C1 segment of cervical spinal cord (tissue), 14 donors: ENCODE measurements at places on chromosomes 3 and 15.

DNA sequence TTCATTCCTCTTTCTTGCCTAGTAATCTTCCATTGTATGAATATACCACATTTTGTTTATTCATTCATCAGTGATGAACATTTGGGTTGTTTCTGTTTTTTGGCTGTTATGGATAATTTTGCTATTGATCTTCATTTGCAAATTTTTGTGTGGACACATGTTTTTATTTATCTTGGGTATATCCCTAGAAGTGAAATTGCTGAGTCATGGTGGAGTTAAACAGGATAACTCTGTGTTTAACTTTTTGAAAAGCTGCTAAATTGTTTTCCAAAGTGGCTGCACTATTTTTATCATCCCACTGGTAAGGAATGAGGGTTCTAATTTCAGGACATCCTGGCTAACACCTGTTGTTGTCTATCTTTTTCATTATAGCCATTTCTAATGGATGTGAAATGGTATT is 74.6 kb upstream of the ARL6 start:
- DNase-seq = no peak

- DNase-seq = no peak
These were observed 159.5 kb downstream of the CD47 start for GRCh38 chr3:107931326-107931725.

DNA sequence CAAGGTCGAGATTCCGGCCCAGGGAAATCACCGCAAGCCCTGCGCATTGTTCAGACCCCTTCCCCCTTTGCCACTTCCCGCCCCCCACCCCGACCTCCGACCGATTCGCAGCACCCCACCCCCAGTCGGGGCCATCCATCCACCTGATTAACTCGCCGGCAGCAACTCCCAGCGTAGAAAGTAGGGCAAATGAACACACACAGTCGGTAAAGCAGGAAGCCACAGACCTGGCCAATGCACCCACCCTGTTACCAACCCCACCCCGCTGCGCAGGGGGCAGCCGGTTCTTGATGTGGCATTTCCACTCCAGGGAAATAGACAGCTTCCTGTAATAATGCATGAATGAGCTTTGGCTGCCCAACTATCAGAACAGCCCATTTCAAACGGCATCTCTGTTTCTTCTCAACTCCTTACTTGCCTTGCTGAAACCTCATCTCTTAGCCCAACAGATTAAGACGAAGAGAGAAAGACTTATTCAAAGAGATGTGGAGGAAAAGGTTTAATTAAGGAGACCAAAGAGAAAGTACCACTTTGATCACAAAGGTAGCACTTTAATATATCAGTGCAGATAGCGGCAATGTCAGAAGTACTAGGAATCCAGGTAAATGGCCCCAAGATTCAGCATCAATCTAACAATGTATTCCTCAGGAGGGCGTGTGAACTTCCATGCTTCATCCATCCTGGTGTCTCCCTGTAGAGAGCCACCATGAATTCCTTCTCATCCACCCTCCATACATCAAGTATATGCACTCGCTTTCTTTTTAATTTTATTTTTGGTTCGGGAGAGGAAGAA is 1.9 kb downstream of the TNIK start:
- DNase-seq = no peak

GRCh38 chr3:108388136-108389132 is 92.1 kb downstream of the HHLA2 start:
- no peak for DNase-seq

DNA sequence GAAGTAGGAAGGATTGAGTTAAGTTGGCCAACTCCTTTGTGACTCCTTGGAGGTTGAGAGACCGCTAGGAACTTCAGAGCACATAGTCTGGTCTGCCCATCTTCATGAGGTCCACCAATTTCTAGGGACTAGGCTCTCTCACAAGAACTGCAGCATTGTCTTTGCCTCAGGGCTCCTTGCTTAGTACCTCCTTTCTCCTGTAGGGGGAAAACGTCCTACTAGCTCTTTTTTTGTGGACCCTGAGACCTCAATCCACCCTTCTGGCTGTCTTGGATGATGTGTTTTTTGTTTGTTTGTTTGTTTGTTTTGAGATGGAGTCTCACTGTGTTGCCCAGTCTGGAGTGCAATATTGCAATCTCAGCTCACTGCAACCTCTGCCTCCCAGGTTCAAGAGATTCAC is 21.6 kb downstream of the REC114 start:
- no peak for DNase-seq

GRCh38 chr15:48604567-48604966 is 40.9 kb downstream of the FBN1 start:
- no peak for DNase-seq

DNA sequence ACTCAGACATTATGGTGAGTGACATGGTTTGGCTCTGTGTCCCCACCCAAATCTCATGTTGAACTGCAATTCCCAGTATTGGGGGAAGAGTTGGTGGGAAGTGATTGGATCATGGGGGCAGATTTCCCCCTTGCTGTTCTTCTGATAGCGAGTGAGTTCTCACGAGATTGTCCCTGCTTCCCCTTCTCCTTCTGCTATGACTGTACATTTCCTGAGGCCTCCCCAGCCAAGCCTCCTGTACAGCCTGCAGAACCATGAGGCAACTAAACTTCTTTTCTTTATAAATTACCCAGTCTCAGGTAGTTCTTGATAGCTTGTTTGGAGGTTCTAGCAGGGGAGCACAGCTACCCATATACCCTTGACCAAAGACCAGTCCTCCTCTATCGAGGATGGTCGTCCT is 45.9 kb downstream of the ADAM10 start:
- DNase-seq = no peak

DNA sequence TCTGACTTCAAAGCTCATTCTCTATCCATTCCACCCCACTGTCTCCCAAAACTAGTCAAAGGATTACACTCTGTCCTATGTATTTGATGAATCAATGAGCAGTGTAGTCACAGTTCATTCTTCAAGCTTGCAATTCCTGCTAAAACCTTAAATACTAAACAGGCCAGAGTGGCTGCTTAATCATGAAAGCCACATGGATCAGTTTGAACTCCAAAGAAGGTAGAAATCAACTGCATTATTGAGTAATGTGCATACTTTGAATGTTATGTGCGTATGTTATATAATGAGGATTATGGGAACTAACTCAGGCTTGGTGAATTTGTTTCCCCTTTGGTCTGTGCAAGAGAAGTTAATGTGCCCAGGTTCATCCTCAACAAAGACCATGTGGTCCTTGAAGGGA is 45.4 kb downstream of the PRICKLE2 start:
- DNase-seq = no peak

DNA sequence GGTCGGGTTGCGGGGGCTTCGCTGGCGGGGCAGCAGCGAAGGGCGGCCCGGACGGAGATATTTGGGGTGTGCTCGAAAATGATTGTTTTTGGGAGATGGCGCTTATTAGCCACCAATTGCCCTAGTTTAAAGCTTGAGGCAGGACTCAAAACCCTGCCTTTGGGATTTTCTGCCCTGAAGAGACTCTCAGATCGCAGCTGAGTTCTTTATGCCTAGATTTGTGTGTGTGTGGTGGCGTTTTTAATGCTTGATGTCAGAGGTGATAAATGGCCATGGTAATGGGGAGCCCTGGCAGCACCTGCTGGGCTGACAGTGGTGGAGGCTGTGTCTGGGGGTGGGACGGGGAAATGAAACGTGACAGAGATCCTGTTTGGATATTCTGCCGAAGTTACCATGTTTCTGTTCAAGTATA is 604 bp downstream of the KCTD6 start:
- no peak for DNase-seq

GRCh38 chr3:14867936-14868570 is 49.3 kb downstream of the FGD5 start:
- DNase-seq = no peak

DNA sequence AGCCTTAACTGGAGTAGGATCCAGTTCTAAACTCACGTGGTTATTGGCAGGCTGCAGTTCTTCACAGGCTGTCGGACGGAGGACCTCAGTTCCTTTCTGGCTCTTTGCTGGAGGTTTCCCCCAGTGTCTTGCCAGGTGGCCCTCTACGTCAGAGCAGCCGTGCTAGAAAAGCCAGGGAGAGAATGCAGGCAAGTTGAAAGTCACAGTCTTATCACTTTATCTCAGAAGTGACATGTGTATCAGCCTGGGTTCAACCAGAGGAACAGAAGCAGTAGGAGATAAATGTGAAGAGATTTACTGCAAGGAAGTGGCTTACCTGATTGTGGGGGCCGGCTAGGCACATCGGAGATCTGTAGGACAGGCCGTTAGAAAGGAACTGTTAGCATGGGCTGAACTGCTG is 125.3 kb upstream of the BNIP2 start:
- no peak for DNase-seq
